ENCODE measurements at places on chromosomes 1 and 21. TPM values are rescaled to one million over a fixed set of nuclear protein-coding genes. Genes with fewer than 3 reads are reported as not detected.

The MX2 gene
- 2.0 TPM for total RNA-seq

The NHLH1 gene
- total RNA-seq = 0.48 TPM

The CFAP107 gene
- total RNA-seq = 2.7 TPM

DNA sequence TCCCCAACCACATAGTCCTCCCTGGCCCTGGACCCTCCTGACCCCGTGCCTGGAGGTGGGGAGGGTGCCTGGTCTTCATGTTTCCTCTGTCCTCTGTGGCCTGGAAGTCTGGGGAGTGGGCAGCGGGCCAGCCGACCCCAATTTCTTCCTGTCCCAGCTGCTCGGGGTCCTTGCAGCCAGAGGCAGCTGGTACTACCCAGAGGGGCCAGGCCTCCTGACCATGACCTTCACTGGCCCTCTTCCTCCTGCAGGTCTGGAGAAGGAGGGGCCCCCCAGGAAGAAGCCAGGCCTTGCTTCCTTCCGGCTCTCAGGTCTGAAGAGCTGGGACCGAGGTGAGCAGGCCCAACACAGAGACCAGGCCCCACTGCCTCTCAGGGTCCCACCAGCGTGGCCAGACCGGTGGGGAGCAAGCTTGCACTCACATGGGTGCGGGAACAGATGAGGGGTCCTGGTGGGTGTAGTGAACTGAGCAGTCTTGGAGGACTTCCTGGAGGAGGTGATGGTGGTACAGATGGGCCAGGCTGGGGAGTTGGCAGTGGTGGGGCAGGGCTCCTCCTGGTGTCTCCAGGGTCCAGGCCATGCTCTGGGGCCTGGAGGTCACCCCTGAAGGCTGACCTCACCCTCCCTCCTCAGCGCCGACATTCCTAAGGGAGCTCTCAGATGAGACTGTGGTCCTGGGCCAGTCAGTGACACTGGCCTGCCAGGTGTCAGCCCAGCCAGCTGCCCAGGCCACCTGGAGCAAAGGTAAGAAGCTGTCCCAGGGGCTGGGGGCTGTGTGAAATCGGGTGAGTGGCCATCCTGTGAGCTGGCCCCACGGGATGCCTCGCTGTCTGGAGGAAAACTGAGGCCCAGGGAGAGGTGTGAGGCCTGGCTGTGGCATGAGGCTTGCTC, 32.7 kb downstream of the TRIM11 start:
- no peak for DNase-seq

- no peak for DNase-seq
These were observed 316.9 kb upstream of the SGIP1 start for GRCh38 chr1:66217021-66217420.

GRCh38 chr1:157043685-157044084, 1.9 kb downstream of the ARHGEF11 start:
- DNase-seq = no peak

- no peak for DNase-seq
These were observed at the start of gene PCP4 for GRCh38 chr21:39867198-39867650. Gene PCP4, plus strand, starts transcription at chr21:39867438. Its CDS starts 64 bp downstream, at chr21:39867502.

DNA sequence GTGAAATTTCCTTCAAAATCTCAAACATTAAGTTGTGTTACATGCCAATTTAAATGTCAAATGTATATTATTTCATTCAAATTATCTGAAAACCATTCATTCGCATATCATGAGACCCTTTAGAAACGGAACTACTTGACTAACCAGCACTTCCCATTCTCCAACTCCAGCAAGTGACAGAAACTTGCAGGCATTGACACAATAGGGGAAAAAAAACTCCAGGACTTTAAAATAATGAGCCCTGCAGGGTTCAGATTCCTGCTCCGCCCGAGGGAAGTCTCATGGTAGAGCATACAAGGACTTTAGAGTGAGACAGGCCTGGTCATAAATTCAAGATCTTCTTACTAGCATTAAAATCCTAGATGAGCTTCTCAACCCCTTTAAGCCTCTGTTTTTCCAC, 138.9 kb downstream of the NR5A2 start:
- no peak for DNase-seq

DNA sequence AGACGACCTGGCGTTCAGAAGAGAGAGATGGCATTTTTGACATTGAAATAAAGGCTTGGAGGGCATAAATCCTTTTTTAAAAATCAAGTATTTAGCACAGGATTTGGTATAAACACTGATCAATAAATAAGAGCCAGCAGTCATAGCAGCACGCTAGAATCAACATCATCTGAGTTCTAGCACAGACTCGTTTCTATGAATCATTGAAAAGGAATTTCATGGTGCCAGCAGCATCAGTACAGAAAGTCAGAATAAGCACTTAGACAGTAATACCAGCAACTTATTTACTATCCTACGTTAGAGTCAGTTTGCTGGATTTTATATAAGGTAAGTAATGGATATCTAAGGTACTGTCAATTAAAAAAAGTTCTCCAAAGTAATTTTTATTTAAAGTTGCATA, 119.3 kb downstream of the HLCS start:
- DNase-seq = no peak

DNA sequence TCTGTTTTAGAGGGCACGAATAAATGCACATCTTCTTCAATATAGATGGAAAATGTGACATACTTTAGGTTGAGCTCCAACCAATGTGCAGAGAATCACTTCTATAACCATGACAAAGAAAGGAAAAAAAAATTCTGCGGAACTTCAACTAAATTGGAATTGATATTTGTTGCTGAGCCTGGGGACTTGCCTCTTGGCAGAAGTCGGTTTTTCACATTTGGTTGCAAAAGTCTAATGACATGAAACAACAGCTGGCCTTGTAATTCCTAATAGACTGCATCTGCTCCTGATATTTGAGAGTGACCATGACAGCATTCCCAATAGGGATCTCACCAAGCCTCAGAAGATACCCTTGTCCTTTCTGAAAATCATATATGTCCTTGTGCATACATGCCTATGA, 112.8 kb downstream of the PRRX1 start:
- DNase-seq = no peak

GRCh38 chr21:44064852-44065403, 42.3 kb upstream of the PWP2 start:
- DNase-seq = no peak

DNA sequence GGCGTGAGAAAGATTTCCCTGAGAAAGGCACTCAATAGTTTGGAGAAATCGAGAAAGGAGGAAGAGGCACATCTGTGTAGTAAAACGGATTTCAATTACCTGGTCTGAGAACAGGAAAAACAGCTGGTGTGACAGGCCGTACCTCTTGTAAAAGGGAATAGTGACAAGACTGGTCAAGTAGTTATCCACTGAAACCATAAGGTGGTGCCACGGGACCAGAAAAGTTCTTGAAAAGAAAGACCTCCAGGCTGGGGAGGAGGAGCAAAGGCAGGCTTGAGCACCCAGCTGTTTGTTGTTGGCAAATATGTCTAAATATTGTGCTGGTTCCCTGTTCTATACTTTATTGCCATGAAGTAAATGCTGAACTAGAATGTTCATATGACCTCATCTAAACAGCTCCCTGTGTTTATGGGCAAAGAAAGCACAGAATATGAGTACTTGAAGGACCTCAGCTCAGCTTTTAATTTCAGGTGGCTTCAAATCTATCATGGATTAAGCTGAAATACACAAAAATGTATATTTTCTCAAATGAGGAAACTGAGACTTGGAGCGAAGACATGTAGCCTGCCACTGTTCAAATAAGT, 4.0 kb downstream of the HAO2 start:
- no peak for DNase-seq

DNA sequence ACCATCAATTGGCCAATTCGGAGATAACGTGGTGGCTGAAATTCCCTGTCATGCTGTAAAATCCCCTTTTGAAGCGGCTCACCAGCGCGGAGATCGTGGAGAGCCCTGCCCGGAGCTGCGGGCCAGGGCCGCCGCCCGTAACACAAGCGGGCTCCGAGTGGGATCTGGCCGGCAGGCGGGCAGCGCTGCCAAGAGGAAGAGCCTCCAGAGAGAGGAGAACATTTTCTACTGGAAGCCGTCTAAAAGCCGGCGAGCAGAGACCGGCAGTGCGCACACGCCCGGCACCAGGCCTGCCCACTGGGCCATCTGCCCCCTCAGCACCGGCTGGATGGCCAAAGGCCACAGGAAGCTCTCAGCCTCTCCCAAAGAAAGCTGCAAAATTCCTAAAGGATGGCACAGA, 15.5 kb downstream of the SSBP3 start:
- DNase-seq = no peak

- no peak for DNase-seq
These were observed 142.5 kb downstream of the TIAM1 start for GRCh38 chr21:31201548-31201947.
